ENCODE measurements at places on chromosomes 6 and 20.

GRCh38 chr6:109939654-109940053, 38.5 kb upstream of the GPR6 start:
- no peak for DNase-seq

GRCh38 chr20:12086359-12086758, 168.7 kb downstream of the BTBD3 start:
- DNase-seq: no peak

GRCh38 chr6:68094070-68094469, 541.0 kb upstream of the ADGRB3 start:
- no peak for DNase-seq

GRCh38 chr20:48962976-48963771, 41.7 kb downstream of the ARFGEF2 start:
- DNase-seq: no peak

DNA sequence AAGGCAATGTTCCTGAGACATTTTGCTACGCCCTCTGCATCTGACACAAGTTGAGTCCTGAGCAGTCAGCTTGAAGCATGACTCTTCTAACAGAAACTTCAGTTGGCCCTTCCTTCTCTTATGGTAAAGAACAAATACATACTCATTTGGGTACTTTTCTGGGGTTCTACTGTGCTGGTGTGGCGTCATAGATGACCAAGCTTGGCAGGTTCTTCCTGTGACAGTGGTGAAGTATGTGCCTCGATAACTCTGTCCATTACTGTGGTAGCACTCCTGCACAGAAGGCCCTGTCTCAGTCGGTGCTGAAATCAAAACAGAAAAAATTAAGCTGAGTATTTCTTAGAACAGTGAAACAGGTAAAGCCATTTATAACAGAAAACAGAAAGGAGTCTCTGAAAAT, 152.5 kb downstream of the SLC22A3 start:
- DNase-seq: no peak

- no peak for DNase-seq
Measured at GRCh38 chr6:111597291-111598086, 8.2 kb downstream of the TRAF3IP2 start.

GRCh38 chr6:169566319-169566718, 135.5 kb downstream of the WDR27 start:
- no peak for DNase-seq

GRCh38 chr6:74826263-74826662, 379.6 kb downstream of the COL12A1 start:
- DNase-seq: no peak

DNA sequence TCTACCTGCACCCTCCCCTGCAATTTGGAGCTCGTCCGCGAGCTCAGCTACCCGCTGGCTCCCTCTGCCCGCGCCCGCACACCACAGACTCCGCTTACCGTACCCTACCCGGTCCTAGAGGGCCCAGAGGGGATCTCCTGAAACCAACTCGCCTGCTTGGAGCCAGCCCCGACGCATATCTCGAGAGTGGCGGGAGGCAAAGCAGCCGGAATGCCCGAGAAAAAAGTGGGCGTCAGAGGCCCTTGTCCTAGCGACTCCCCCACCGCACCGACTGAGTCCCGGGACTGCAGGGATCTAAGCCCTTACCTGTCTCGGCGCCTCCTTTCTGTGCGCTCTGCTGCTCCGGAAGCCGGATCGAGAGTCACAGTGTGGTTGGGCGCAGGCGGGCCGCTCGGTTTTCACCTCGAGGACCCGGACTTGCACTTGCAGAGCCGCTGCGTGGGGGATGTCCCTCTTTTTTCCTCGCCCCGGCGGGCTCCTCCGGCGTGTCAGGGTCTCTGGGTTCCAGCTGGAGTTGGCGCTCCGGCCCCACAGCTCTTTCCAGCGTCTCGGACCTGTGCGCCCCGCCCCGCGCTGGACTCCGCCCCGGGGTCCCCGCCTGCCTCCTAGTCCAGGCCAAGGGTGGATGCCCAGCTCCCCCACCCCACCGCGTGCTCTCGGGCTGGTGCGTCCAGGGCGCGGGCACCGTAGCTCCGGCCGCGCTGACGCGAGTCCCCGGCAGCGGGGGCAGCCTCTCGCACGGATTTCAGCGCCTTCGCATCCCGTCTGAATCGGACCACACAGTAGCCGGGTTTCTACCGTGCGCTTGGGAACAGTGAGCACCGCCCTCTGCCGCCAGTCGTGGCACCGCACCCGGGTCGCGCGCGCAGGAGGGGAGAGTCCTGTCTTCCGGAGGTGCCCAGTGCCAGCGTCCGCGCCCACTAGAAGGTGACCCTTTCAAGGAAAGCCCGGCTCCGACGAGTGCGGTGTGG, at the start of gene PROKR2:
Gene PROKR2 (minus strand): TSS at position 767 of the 971 bp plus-strand sequence. CDS start 2,585 bp downstream, outside the sequence.
- peak; percentile 35 for DNase-seq

GRCh38 chr20:2745936-2746635, 53.5 kb downstream of the EBF4 start:
- no peak for DNase-seq

DNA sequence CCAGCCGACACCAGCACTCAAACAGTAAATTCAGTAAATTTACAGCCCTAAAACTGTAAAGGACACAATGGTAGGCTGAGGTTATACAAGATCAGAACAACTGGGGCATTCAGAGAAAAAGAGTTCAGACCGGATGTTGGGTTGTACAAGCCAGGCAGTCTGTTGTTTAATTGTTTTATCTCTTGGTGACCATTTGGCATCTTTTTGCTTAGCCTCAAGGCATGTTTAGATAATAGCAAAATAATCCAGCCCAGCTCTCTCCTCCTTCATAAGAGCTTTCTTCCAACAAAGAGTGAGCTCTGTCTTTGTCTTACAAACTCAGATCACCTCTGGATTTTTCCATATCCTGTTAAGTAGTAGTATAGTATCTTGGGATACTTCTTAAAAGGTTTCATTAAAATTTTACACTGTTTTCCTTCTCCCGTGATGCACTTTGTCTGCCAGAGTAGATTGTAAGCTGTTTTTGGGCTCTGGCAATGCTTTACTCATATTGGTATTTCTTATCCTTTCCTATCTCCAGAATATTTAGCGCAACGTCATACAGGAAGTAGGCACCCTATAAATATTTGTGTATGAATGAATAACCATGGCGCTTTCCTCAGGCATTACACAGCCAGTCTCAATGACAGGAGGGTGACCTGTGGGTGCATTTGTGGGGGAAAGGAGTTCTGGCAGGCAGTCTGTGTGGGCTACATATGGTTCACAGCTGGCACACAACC, 35.6 kb upstream of the TRAM2 start:
- peak; percentile 49 for DNase-seq

Measured in NCI-H146 (cell line).